Heart left ventricle (tissue), 16 donors: ENCODE measurements at places on chromosomes 6 and 20. TPM values are rescaled to one million over a fixed set of nuclear protein-coding genes. Genes with fewer than 3 reads are reported as not detected.

MYCT1 gene
- polyA plus RNA-seq: 13.6 TPM

HAO1 gene
- not detected for polyA plus RNA-seq

GNMT gene
- polyA plus RNA-seq: 1.9 TPM

ID4 gene
- 3.7 TPM for polyA plus RNA-seq

HSPA1B gene
- polyA plus RNA-seq: 35.2 TPM

GABRR1 gene
- polyA plus RNA-seq: not detected

CCDC170 gene
- polyA plus RNA-seq: 0.07 TPM

PERP gene
- polyA plus RNA-seq: 41.0 TPM

NEURL2 gene
- polyA plus RNA-seq: 8.4 TPM

CCN6 gene
- not detected for polyA plus RNA-seq

MRPL18 gene
- 114 TPM for polyA plus RNA-seq

TDRD6 gene
- polyA plus RNA-seq: 0.42 TPM

C6orf58 gene
- polyA plus RNA-seq: not detected

DDO gene
- polyA plus RNA-seq: 10.9 TPM

STMN3 gene
- 5.2 TPM for polyA plus RNA-seq

AIF1 gene
- polyA plus RNA-seq: 6.7 TPM

FNDC11 gene
- polyA plus RNA-seq: 0.08 TPM

SAMD10 gene
- polyA plus RNA-seq: 4.8 TPM

MYBL2 gene
- 0.08 TPM for polyA plus RNA-seq

KPNA5 gene
- polyA plus RNA-seq: 1.6 TPM

ZNF311 gene
- polyA plus RNA-seq: 0.34 TPM

ANGPT4 gene
- 0.08 TPM for polyA plus RNA-seq

SLC35F1 gene
- polyA plus RNA-seq: 5.0 TPM

FOXA2 gene
- polyA plus RNA-seq: not detected
